Stimulated activated naive CD4-positive, alpha-beta T cell treated with Interleukin-2 at 50 U/mL for 16 hours (primary cell): ENCODE measurements at places on chromosomes 7 and 10.

DNA sequence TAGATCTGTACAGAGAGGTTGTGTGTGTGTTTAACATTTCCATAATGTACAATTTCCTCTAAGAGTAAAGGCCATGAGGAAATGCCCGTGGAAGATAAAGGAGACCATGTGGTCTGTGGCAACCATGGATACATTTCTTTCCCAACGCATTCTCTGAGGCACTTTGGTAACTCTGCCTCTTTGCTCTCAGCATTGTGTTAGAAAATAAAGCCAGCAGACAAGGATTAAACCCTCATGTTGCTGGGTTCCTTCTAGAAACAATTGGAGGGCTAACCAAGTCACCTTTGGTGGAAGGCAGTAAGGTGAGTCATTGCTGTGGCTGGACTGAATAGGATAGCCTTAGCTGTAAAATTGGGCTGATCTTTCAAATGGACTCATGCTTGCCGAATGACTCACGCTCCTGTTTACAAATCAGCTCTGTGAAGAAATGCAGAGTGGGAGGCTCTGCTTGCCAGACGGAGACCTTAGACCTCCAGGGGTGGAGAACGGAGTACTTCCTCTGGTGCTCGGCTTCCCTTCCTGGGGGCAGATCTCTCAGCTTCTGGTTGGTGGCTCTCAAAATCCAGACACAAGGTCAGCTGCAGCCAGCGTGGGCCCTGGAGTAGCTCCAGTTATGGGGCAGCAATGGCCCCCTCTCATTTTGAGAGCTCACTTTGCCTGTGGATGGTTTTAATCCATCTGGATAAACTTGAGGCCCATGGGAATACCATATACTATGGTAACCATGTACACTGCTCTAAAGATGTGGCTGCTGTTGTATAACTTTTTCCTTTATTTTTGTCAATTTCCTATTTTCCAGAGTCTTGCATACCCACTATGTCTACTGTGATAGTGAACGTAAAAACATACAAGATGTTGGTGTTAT is 137.3 kb downstream of the TCF7L2 start:
- no peak for DNase-seq

DNA sequence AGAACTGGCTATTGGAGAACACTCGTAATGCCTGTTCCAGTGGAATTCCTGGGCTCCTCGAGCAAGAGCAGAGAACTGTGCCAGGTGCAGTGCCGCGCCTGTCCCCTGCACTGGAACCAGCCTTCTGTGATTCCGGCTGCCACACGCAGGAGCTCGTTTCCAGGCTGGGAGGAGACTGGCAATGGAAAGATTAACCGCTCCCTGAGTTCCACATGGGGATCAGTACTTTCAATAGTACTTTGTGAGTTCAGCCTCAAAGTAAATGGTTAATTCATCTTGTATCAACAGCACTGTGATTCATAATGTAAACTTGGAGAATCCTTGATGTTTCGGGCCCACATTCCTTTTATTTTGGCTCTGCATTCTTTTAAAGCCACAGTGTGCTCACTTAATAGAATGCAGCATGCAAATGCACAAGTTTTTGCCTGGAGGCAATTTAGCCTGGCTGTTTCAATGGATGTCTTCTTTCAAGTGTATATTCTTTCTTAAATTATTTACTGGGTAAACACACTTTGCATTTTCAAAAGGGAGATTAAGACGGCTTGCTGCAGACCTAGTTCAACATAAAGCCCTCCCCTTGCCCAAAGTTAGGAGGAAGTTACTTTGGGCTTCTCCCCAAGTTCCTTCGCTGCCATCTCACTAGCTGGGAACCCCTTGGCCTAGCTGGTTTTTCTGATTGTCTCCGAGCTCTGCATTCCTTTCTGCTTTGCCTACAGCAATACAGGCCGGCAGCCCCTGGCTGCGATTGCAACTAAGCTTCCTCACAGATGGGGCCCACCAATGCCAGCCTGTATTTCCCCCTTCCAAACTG is 138.1 kb upstream of the TCF7L2 start:
- no peak for DNase-seq

- DNase-seq = no peak
These were observed 43.2 kb downstream of the SVIL start for GRCh38 chr10:29591651-29591968.

DNA sequence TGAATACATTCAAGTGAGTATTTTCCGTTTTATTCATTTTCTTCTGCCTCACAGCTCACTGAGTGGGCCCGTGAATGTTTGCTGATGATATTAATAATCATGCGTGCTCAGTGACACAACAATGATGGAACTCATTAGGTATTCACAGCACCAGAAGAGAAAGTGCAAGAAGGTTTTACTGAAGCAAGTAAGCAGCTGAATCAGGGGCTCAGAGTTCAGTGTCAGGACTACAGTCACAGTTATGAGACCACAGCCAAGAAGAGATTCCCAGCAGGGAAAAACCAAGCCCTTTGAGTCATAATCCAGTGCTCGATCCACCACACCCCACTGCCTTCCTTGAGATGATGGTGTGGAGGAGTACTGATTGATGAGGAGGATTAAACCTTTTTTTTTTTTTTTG is 247.4 kb downstream of the KIAA1217 start:
- no peak for DNase-seq

DNA sequence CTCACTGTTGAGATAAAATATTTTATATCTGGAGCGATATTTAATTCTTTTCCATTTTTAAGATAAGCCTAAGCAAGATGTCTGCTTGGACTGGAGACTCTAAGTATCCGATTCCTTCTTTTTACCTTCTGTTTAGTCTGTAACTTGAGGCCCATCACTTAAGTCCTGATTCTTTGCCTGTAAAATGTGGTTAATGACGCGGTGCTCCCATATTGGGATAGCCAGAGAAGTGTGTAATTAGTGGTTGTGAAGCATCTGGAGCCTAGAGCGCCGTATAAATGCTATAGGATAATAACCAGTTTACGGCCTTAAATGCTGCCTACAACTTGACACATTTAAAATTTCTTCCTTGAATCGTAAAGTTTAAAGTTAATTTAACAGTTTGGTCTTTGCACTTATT is 132.9 kb downstream of the CHN2 start:
- no peak for DNase-seq

DNA sequence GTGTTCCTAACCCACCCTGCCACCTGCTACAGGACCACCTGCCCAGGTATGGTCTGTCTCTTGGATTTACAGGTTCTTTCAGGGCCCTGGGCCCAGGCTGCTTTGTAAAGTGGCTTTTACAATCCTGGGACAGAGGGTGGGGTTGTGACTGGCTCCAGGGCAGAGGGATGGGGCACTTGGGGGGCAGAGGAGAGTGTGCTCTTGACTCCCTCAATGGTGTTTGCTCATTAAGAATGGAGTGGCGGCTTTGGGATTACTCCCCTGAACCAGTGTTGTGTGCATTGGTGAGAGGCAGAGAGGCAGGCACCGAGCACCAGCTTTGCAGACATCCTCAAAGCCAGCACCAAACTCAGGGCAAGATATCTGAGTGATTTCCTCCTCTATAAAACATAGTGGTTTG is 43.5 kb downstream of the VWA2 start:
- no peak for DNase-seq

GRCh38 chr10:71968553-71969474 is 4.6 kb downstream of the CHST3 start:
- DNase-seq = no peak

DNA sequence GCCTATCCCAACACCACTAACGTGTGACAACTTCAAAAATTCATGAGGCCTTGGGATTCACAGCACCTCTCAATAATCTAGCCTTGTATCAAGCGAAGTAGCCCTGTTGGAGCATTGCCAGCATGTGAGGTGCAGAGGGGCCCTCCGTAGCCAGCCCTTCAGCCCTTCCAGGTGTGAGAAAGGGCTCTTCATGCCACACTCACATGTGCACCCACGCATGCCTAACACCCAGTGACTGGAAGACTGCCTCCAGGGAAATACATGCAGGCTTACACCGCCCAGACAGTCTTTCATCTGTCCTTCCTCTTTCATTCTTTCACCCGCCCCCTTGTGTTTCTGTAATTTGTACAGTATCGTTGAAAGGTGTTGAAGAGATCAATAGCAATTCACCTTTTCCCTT is 26.1 kb downstream of the LRRC4 start:
- DNase-seq = no peak

- DNase-seq = no peak
These were observed 62.1 kb downstream of the AKAP9 start for GRCh38 chr7:92002720-92003119.

DNA sequence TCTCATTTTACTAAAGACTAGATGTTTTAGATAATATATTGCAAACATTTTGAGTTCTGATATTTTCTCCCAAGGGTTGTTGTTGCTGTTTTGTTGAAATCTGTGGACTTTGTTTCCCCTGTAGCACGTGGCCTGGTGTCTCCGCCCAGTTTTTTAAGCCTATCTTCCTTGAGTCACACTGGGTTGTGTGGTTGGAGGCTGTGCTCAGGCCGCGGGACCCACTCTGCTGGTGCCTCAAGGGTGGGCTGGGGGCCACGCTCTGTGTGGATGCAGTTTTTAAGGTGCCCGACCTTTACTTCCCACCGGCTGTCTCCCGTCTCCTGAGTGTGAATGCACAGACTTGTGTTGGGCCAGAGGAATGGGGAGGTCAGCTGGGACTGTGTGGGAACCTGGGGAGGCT is 4.2 kb upstream of the PRAP1 start:
- DNase-seq = no peak

GRCh38 chr10:132407846-132408278 is 10.9 kb downstream of the PWWP2B start:
- DNase-seq = no peak

DNA sequence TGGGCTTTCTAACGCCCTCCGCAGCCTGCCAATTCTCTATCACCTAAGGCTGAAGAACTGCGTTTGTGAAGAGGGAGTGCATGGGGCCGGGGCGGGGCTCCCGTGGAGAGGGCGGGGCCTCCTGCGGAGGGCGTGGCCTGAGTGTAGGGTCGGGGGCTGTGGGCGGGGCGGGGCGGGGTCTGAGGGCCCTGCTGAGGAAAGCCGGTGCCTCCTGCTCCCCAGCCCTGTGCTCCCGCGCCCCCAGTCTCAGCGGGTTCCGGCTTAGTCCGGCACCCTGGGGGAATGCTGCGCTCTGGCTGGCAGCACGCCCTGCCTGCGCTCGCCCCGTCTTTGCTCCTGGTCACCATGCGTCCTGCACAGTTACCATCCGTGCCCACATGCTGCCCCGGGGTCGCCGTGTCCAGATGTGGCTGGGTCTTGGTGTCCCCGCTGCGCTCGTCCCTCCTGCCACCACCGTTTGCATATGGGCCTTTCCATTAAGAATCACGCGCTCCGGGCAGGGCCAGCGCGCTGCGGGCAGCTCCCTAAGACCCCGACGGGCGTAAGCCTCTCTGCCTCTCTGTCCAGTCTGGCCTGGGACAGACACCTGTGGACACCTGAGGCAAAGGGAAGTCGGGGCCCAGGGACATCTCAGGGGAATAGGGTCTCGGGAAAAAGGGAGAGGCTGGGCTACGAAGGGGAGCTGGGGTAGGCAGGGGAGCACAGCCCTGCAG is 144.0 kb upstream of the RET start:
- no peak for DNase-seq

- no peak for DNase-seq
These were observed 547.7 kb upstream of the DPP6 start for GRCh38 chr7:153504288-153505075.

GRCh38 chr7:70487428-70487827 is 644.5 kb upstream of the GALNT17 start:
- no peak for DNase-seq

DNA sequence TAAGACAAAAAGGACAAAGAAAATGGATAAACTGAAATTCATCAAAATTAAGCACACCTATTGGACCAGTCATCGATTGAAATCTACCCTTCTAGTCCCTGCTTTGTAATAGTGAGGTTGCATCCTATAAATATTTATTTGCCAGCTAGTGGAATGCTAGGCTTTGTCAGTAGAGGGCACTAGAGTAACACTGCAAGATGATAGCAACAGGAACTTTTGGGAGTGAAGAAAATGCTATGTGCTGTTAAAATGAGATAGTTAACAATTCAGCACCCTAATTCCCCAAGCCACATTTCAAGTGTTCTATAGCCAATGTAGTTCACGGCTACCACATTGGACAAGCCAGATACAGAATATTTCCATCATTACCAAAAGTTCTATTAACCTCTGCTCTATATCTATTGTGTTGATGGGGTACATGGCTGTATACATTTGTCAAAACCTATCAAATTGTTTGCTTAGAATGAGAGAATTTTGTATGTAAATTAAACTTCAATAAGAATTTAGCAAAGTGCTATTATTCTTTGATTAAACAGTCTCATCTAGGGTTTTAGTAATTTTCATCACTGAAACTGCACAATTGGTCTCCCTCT is 69.8 kb downstream of the LSMEM1 start:
- DNase-seq = no peak

DNA sequence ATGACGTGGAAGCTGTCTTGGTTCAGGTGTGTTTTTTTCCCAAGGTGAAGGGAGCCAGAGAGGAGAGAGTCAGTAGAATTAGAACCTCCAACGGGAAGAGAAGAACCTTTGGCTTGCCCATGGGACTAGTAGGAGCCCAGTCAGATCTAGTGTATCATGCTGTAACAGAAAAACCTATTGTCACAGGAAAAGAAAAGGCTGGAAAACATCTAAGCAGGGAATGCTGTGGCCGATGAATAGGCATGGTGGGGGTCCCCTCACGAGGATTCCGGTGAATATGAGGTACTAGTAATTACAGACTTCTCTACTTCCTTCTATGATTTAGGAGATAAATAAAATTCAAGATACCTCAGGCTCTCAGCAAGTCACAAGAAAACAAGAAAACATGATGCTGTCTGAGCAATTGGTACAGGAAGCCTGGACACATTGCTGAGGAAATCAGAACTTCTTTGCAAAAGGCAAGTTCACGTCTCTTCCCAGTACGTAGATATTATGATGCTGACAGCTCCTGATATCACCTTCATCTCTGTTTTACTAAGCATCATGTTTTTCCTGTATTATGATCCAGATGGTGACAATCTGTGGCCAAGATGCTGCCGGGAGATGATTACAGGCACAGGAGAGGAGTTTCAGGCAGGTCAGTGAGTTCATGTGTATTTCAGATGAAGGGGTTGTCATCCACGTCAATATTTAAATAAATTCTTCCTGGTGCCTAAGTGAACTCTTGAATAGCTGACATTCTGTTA is 54.3 kb upstream of the NPY start:
- no peak for DNase-seq

- DNase-seq = no peak
These were observed 762.3 kb downstream of the AUTS2 start for GRCh38 chr7:70360557-70360956.

GRCh38 chr7:74087791-74088453 is 4.3 kb downstream of the LIMK1 start:
- no peak for DNase-seq

- no peak for DNase-seq
These were observed 22.0 kb downstream of the GHRHR start for GRCh38 chr7:30985756-30986155.
